Endothelial cell (in vitro differentiated cells): ENCODE measurements at places on chromosomes 4 and X. TPM values are rescaled to one million over a fixed set of nuclear protein-coding genes. Genes with fewer than 3 reads are reported as not detected.

DNA sequence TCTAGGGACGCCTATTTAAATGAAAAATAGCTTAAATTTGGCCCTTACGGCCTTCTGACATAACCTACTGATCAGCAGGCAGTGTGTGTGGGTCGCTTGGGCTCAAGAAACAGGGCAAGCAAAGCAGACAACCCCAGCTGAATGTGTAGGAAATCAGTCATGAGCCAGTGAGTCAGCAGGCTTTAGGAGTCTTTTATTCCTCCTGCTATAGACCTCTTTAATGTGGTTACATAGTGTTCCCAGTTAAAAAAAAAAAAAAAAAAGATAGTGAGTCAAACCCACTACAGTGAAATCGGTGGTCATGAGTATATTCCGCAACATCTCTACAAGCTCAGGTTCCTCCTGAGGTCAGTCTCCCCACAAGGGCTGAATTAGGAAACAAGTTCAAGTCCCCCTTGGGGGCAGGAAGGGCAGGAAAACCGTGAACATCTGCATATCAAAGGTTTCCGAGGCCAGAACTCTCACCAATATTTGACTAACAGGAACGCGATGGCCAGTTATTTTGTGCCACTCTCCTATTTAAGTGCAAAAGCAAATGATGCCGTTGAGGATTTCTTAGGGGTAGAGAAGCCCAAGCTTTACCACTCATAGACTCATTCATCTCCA is 32.7 kb downstream of the ACSL1 start:
- DNase-seq, result no peak

- no peak for DNase-seq
Measured at GRCh38 chr4:168743601-168744000, 246.7 kb downstream of the PALLD start.

DNA sequence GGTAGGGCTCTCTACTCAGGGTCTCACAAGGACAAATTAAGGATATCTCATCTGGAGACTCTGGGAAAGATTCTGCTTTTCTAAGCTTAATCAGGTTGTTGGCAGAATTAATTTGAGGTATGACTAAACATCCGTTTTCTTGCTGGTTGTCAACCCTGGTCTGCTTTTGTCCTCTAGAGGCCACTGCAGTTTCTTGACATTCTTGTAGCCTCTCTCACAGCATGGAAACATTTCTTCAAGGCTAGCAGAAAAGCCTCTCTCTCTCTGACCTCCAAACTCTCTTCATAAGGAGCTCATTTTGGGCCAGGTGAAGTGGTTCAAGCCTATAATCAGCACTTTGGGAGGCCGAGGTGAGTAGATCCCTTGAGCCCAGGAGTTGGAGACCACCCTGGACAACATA is 749.5 kb upstream of the PCDH7 start:
- peak; percentile 11 for DNase-seq

DNA sequence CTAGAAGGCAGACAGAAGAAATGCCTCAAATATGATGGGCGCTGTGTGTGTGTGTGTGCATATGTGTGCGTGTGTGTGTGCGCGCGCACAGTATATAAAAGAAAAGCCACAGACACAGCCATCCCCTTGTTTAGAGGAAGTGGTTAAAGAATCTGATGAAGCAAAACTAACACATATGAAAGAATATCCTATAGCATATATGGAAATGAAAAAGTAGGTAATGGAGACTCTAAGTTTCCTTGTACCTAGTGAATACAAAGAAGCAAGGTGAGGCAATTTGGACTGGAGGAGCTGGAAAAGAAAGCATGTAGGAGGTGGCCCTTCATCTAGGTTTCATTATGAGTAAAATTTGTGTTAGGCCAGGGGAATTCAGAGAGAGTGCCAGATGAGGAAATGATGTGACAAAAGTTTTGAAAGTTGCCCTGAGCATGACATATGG is 58.6 kb upstream of the MCF2 start:
- no peak for DNase-seq

- no peak for DNase-seq
Measured at GRCh38 chr4:46249516-46249915, 125.7 kb upstream of the GABRG1 start.

DNA sequence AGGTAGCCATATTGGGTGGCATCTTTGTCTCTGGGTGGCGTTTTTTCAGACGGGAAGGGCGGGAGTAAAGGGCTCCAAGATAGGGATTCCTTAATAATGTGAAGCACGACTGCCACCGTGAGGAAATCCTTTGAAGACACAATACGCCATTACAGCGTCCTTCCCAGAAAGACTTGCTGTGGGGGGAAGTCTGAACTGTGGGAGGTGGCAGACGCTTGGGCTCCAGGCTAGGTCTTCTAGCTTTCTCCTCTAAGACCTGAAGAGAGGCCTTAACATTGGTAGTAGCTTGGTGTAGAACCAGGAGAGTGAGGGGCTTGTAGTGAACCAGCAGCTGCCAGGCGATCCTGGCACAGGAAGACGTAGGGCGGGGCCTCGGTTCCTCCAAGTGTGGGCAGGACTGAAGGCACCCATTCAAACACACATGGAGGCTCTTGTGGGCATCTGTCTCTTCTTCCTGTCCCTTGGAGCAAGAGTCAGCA is 197.3 kb downstream of the OR13H1 start:
- DNase-seq, result no peak

Gene MAGEB2
- total RNA-seq, result not detected

Gene ARHGAP36
- not detected for total RNA-seq

Gene HPSE
- total RNA-seq, result 41.0 TPM

Gene MFAP3L
- total RNA-seq, result 6.3 TPM

Gene SYP
- 1.8 TPM for total RNA-seq

Gene TMSB15A
- total RNA-seq, result 11.2 TPM

Gene FDCSP
- total RNA-seq, result not detected

Gene PDE5A
- 3.4 TPM for total RNA-seq

Gene NPY2R
- total RNA-seq, result 3.6 TPM
